ELR (cell line): ENCODE measurements at places on chromosomes 5 and 9.
A peak's percentile ranks its signal among the peaks of the same experiment; 100 is the strongest.

GRCh38 chr5:1410156-1411014 lies 34.9 kb downstream of the SLC6A3 start:
- no peak for DNase-seq

- DNase-seq = no peak
Measured at GRCh38 chr9:5920860-5921328, 30.2 kb downstream of the MLANA start.

DNA sequence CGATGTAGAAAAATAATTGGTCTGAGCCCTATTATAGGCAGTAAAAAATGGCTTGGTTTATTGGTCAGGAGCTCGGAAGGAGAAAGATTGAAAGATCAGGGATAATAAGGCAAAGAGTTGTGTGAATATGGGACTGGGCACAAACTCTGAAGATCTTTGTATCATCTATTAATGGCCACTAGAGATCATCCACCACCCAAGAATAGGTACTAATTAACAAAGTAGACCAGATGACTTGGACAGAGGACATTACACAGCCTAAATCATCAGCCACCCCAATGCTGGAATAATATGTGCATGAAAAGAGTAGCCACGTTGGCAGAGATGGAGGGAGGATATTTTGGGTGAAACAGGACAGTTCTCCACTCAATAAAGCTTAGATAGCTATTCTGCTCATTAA lies 364.1 kb downstream of the EFNA5 start:
- DNase-seq = no peak

DNA sequence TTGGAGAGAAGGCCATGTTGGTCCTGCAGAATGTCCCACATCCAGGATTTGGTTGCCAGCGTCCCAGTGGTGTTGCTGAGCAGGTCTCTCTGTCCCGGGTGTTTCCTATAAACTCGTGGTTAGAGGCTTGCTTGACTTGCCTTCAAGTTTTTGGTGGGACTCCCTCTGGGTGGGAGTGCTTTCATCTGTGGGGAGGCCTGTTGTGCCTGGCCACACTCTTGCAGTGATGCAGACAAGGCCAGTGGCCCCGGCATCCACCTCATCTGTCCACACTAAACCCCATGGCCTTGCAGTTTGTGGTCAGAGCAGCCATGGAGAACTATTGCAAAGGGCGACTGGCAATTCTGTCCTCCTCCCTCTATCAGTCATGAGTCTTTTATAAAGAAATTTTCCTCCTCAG lies 71.8 kb downstream of the PHF2 start:
- no peak for DNase-seq

GRCh38 chr9:93148721-93149120 lies 14.7 kb upstream of the NINJ1 start:
- no peak for DNase-seq

DNA sequence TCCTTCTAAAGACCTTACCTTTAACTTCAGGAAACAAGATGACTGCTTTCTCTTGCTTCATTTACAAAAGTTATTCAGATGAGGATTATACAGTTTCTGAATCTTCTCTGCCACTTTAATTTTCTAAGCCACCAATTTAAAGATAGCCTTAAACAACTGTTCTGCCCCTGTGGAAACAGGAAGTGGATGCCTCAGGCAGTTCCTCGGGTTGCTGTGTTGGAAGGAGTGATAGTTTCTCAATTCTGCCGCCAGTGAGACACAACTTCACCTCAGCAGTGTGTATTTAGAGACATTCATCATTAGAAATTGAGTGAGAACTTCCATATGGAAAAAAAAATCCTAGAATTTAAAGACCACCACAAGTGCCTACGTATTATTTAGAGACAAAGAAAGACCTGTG lies 475.1 kb upstream of the WWC1 start:
- peak; percentile 18 for DNase-seq

GRCh38 chr5:161378701-161379100 lies 167.8 kb downstream of the GABRB2 start:
- no peak for DNase-seq

- peak; percentile 91 for DNase-seq
Measured at GRCh38 chr5:52674815-52675545, 112.7 kb upstream of the ITGA1 start.

DNA sequence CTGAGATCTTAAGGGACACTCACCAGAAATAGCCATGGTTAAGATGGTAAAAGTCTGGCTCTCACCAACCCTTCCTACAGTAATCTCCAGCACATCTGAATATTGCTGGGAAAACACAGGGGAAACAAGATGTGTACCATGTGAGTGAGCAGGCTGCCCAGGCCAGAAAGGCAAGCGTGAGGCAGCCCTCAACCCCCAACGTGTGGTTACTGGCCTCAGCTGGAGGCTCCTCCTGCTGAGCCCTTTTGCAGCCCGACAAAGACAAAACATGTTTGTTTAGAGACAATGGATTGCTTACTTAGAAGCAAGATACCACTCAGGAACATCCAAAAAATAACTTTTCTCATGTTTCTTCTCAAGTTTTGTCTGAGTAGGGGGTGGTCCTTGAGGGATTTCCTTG lies 16.6 kb downstream of the ZFP62 start:
- no peak for DNase-seq

GRCh38 chr9:15248621-15249020 lies 58.4 kb downstream of the TTC39B start:
- DNase-seq = no peak

DNA sequence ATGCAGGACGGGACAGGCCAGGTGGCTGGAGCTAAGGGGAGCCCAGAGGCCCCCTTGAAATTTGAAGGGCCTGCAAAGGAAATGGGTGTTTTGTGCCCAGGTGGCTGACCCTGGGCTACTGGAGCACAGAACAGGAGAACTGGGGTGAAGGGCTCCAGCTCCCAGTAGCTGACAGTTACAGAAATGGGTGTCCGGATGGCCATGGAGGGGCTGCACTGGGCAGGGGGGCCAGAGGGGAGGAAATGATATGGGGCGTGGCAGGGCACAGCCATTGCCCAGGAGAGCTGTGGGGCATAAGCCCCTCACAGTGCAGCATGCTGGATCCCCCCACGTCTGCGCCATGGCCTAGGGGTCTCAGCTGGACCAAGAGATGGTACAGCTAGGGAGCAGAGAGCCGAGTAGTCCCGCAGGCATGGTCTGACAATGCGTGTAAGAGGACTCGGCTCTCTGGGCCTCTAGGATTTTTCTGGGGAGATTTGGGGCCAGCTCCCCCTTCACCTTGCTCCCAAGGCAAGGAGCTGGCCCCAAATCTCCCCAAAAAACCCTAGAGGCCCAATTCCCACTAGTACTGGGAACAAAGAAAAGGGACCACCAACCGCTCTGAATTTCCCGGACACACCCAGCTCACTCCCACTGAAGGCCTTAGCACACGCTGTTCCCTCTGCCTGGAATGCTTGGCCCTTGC lies 7.9 kb upstream of the CARD19 start:
- no peak for DNase-seq

DNA sequence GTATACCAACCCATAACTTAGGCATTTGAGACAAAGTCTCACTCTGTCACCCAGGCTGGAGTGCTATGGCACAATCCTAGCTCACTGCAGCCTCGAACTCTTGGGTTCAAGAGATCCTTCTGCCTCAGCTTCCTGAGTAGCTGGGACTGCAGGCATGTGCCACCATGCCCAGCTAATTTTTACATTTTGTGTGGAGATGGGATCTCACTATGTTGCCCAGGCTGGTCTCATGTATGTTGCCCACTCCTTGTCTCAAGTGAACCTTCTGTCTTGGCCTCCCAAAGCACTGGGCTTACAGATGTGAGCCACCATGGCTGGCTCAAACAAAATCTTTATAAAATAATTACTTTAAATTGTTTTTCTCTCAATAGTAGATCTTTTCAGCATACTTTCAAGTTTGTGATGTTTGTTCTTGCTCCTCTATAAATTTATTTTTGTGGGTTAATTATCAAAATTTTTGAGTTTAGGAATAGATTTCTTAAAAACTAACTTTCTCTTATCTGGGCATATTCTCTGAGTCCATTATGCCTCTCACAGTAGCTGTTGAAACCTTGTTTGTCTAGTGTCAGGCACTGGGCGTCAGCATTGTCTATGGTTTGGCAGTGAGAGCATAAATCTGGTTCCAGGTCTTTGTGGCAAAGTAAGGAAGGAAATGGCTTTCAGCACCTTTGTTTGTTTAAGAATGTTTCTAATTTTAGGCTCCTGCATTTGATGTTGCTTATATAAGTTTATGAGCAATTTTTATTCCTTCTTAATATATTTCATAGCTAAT lies 38.7 kb downstream of the NLN start:
- DNase-seq = peak; percentile 33

DNA sequence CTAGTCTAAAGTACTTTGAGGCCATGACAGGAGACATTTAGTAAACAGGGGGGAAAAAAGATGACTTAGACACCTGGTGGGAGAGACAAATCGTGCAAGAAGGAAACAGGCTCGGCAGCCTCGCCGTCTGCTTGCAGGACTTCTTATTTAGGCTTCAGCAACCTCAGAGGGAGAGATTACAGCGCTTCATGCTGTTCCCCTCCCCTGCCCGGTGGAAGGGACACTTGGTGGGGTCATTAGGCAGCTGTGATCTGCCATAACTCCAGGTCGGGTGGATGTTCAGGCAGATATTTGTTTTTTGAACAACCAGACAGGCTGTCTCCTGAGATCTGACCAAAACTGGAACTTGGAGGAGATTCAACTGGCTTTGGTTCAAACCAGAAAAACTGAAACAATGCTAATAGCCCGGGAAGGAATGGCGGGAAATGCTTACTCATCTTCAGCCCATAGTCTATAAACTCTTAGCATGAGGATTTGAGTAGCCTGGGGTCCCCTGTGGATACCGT lies 38.1 kb upstream of the CD180 start:
- peak; percentile 56 for DNase-seq

GRCh38 chr9:6869081-6869948 lies 111.5 kb downstream of the KDM4C start:
- DNase-seq = no peak

DNA sequence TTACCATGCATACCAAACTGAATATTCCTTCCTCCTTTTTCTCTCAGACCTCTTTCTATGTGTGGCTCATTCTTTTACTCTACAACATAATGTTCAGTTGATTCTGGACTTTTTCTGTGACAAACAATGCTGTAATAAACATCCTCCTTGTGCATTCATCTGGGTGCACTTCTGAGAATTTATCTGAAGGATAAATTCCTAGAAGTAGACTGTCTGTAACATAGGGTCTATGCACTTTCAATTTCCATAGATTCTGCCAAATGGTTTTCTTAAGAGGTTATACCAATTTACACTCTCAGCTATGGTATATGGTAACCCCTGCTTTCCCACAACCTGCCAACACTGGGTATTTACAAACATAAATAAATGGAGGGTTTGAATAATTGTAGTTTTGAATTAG lies 24.1 kb upstream of the TNC start:
- no peak for DNase-seq

DNA sequence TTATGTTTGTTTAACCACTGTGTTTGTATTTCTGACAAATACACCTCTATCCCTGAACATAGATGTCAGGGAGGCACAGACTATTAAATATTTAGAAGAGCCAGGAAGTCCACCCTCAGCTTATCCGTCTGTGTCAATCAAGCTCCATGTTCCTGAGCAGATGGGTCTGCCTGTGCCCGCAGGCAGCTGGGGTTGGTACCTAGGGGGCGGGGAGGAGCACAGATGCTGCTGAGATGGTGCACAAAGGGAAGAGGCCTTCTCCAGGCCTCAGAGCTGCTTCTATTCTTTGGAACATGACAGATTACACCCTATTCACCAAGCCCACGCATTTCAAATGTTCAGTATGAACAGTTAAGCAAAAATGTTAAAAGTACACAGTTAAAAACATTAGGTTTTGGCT lies 142.1 kb downstream of the EPB41L4A start:
- DNase-seq = no peak

GRCh38 chr5:133843911-133844310 lies 124.5 kb downstream of the C5orf15 start:
- DNase-seq = no peak

GRCh38 chr9:82722051-82722450 lies 340.9 kb downstream of the RASEF start:
- no peak for DNase-seq

DNA sequence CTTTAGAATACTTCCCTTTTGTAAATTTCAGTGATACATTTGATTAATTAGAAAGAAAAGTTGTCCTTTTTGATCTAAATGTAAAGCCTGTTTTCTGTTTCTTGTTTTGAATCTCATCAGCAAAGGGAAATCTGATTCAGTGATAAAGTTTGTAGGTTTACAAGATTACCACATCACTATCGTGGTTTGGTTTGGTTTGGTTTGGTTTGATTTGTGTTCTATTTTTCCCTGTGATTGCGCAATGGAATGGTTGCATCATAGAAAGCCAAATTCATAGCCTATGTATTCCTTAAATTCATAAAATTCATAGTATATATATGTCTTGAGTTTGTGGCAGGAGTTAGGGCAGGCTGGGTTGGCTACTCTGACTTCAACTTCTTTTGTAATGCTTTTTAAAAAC lies 15.2 kb downstream of the SRFBP1 start:
- DNase-seq = peak; percentile 54

DNA sequence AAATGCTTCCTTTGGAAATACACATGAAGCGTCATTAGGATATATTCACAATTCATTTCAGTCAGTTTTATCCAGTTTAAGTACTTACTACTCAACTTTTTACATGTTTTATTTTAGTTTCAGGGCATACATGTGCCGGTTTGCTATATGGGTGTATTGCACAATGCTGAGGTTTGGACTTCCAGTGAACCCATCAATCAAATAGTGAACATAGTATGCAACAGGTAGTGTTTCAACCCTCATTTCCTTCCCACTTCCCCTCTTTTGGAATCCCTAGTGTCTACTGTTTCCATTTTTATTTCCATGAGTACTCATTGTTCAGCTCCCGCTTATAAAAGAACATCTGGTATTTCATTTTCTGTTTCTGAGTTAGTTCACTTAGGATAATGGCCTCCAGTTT lies 74.7 kb downstream of the TMEM161B start:
- no peak for DNase-seq

DNA sequence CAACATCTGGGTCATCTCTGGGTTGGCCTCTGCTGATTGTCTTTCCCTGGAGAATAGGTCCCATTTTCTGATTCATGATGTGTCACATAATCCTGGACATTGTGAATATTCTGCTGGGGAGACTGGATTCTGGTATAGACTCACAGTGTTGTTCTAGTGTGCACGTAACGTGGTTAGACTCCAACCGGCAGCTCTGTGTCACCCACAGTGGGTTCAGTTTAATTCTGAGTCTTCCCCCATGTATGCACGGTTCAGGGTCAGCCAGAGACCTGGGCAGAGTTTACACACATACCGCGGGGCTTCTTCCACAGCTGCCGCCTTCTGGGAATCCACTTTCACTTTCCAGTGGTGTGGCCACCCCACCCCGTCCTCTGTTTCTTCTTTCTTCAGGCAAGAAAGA lies 38.0 kb upstream of the LRRC14B start:
- peak; percentile 96 for DNase-seq

DNA sequence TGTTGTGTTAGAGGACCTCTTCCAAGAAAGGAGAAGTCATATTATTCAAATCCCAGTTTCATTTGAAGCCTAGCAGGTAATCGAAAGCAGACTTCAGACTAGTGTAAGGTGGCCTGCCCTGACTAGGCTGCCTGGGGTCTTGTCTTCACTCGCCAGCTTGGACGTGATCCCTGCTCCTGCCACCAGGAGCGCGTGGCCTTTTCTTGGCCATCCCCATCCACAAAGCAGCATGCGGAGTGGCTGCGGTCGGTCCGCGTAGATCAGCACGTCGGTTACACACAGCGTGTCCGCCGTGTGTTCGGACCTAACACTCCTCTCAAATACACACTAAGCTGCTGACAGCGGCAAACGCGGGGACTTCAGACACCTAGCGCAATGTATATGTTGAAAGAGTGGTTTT lies 37.3 kb downstream of the CFAP77 start:
- no peak for DNase-seq
